ENCODE measurements at places on chromosomes 4 and X. TPM values are rescaled to one million over a fixed set of nuclear protein-coding genes. Genes with fewer than 3 reads are reported as not detected.

DNA sequence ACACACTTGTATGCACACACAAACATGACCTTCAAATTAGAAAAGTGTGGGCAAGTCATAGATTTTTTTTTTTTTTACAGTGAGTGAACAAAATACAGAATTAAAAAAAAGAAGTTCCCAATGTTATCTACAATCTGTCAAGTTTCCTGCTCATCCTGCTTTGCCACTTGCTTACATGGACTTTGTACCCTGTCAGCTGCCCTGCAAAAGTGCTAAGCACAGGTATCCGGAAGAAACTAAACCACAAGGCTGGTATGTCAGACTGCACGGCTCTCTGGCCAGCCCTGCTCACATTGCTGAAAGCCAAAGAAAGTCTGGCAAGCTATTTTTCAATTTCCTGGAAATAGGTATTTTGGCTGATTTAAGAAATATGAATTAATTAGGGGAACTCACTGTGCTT, 38.9 kb upstream of the BCLAF3 start:
- DNase-seq = no peak

GRCh38 chrX:1397001-1397400, 5.1 kb upstream of the SLC25A6 start:
- DNase-seq = no peak

DNA sequence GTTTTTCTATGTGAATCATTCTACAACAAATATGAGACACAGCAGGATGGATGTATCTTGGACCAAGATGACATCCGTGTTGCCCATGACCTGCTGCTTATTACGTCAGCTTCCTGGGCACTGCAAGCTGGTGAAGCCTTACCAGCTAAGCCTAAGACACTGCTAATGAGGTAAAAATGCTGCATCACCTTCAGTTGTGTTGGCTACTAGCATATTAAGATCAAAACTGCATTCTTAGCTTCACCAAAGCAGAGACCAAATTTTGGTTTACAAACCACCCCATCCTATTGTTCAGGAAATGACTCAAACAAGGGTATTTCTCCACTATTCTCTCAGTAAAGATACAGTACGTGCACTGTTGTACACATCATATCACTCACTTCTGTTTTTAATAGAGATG, 50.3 kb downstream of the MAML3 start:
- no peak for DNase-seq

DNA sequence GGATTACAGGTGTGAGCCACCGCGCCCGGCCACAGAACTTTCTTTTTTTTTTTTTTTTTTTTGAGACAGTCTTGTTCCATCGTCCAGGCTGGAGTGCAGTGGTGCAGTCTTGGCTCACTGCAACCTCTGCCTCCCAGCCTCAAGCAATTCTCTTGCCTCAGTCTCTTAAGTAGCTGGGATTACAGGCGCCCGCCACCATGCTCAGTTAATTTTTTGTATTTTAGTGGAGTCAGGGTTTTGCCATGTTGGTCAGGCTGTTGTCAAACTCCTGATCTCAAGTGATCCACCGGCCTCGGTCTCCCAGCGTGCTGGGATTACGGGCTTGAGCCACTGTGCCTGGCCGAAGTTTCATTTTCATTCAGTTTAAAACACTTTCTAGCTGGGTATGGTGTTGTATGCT, 16.4 kb downstream of the FAM193A start:
- DNase-seq = no peak

DNA sequence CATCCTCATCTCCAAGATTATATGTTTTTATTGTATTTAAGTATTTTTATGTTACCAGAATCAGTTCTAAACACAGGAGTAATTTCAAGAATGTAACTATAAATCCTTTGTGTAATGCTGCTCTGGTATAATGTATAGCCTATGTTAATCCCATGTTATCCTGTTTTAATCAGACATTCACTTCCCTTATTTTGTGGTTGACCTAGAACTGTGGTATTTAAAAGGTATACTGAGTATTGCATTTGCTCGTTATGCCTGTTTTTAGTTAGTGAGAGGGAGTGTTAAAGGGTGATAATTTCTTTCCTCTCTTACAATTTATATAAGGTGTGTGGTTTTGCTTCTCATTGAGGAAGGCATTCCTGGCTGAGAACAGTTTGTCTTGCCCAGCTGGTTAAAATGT, 26.2 kb downstream of the MTM1 start:
- DNase-seq = no peak

DNA sequence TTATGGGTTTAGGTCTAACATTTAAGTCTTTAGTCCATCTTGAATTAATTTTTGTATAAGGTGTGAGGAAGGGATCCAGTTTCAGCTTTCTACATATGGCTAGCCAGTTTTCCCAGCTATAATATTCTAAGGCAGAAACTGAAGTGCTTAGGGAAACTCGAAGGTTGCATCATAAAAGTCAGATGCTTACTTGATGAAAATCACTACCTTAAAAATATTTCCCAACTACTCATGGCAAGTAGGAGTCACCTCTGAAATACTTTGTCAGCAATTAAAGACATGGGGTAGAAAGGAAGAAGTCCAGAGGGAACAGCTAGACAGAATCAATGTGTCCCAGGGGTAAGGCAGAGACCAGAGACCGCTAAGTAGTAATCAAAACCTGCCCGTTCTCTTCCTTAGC, 6.3 kb upstream of the AP1S2 start:
- DNase-seq = no peak

DNA sequence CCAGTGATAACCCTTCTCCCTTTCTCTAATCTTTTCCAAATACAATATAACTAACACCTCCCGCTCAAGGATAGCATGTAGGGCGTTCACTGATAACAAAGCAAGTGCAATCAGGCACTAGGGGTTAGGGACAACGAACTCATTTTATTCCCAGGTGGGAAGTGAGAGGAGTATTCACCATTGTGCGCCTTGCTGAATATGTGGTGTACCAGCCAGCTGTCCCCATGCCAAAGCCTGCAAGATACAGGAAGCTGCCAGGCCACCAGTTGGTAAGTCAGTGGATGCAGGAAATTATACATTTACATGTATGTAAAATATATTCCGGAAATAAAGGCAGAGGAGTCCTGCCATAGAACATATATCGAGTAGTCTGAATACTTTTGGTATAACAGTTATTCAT, 6.3 kb upstream of the HPRT1 start:
- no peak for DNase-seq

- DNase-seq = peak; percentile 62
Measured at GRCh38 chrX:18173494-18174180, 47.0 kb downstream of the BEND2 start.

GRCh38 chr4:40055863-40056715, 561 bp upstream of the N4BP2 start:
- peak; percentile 71 for DNase-seq

DNA sequence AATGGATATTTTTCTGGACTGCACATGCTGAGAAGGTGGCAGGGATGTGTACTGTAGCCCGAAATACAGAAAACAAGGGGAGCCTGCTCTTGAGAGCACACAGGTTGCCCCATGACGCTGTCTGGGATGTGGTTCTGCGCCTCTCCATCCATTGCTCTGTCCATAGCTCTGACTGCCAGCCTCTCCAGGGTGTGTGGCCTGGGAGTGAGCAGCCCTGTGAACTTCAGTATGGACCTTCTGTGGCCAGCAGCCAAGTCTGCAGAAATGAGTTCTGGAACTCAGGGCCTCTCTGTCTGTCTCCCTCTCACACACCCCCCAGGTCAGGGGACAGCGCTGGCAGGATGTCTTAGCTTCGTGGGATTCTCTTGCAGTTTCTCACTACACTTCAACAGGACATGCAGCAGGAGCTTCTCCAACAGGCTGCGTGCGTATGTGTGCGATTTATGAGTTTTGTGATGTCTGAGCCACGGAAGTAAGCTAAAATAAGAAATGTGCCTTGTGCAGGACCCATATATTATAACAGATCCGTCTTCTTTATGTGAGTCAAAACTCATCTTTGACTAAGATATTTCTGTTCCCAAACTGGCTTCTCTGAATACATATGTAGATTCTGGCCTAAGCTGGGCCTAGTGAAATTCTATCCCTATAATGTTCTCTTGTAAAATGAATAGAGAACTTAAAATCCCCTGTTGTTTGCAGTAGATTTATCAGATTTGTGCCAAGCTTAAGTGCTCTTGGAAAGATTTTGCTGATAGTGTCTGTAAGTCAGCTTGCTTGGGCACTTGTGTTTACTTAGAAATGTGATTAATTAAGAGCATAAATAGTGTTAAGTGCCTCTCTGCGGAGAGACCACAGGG, 40.0 kb downstream of the PROM1 start:
- DNase-seq = no peak

- DNase-seq = no peak
Measured at GRCh38 chrX:44349561-44349960, 6.1 kb upstream of the EFHC2 start.

DNA sequence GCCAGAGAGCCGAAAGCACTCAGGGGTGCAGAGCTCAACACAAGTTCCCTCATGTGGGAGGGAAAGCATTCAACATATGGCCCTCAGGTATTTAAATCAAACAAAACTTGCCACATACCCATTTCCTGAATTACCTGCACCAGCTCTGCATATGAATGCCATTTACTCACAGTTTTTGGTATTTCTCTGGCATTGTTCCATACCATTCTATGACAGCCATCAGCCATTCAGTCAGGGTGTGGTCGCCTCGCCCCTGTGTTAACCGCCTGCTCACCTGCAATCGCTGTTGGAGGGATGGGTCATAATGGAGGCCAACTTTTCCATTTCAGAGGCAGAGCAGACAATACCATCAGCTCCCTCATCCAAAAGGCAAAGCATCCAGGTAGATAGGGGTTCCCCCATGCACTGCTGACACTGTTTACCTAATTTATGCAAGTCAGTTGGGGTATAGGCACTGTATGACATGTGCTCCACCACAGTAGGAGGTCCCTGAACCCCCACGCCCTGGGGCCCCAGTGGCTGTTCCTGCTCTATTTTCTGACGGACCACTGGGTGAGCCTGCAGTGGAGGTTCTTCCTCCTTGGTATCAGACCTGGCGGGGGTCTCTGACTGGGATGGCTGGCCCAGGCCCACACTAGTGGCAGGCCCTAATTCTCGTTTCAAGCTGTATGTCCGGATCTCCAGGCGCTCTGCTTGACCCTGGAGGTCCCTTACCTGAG, 227.1 kb downstream of the ADGRL3 start:
- DNase-seq = no peak

- DNase-seq = no peak
Measured at GRCh38 chr4:84780719-84781118, 185.8 kb downstream of the WDFY3 start.

DNA sequence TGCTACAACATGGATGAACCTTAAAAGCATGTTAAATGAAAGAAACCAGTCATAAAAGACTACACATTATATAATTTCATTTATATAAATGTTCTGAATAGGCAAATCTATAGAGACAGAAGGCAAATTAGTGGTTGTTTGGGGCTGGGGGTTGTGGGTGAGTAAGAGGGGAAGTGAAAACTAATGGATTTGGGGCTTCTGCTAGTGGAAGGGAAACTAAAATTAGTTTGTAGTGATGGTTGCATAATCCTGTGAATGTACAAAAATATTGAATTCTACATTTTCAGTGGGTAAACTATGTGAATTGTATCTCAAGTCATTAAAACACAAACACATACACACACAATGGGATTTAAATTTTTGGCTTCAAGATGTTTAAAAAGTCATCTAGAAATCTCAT, 25.4 kb upstream of the LIMCH1 start:
- no peak for DNase-seq

DNA sequence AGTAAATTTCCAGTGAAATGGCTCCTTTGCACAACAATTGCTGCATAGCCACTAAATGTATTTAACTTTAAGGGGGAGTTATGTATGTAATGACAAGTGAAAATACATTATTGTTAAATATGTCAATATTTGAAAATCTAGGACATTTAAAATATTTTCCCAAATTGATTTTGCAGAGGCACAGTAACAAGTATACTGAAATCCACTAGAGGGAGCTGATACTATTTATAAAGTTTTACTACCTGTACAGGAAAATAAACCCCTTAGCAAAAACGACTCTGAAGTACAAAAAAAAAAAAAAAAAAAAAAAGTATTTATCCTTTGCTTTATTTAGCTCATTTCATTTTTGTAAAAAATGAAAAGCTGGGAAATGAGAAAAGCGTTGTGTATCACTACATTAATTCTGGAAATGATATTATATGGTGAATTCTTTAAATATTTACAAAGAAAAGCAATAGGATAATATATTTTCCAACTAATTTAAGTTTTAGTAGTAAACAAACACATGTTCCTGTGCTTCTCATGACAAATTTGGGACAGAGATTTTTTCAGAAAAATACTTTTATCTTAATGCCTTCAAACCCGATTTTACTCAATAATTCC, 727.7 kb downstream of the DMD start:
- no peak for DNase-seq

DNA sequence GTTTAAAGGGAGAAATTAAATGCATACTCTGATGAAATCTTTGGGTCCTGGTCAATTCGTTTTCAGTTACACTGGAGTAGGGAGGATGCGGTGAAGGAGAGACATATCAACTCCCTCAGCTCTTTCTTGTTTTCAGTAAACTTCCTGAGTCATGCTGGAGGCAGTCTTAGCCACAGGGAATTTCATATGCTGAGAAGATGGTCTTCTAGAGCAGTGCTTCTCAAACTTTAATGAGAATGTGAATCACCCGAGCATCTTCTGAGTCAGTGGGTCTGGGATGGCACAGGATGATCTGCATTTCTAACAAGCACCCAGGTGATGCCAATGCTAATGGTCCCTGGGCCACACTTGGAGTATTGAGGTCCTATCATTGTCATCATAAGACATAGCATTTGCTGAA, 214.5 kb downstream of the KIT start:
- DNase-seq = no peak

GRCh38 chrX:131061306-131061705, 3.2 kb downstream of the ARHGAP36 start:
- DNase-seq = no peak

GRCh38 chr4:13548984-13549546, 4.8 kb upstream of the NKX3-2 start:
- peak; percentile 91 for DNase-seq

DNA sequence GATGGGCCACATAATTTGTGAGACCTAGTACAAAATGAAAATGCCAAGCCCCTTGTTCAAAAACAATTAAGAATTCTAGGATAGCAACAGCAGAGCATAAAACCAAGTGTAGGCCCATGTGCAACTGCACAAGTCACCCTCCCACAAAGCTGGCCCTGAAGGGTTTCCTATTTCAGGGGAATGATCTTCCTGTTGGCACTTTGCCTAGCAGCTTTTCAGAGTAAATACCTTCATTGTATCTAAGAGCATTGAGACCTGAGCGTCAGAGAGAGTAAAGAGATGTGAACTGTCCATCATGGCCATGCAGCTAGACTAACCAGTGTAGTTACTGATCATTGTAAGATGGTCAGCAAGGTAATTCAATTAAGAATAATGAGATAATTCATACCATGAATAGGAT, 113.6 kb downstream of the CNKSR2 start:
- DNase-seq = no peak

Gene TCEAL7
- 8.5 TPM for total RNA-seq

Gene EDA
- 19.2 TPM for total RNA-seq

Gene PRKG2
- total RNA-seq = 17.6 TPM

Gene SLIT2
- total RNA-seq = 10.4 TPM

Gene CFP
- total RNA-seq = 7.5 TPM

Gene ATP6AP2
- total RNA-seq = 62.5 TPM

Gene TLR8
- 2.8 TPM for total RNA-seq

Gene AWAT1
- not detected for total RNA-seq

Gene FATE1
- total RNA-seq = not detected

Gene MID1
- 39.9 TPM for total RNA-seq

Gene TXK
- total RNA-seq = 1.0 TPM

Gene NEIL3
- total RNA-seq = 0.14 TPM

Gene DIPK2B
- total RNA-seq = 4.1 TPM

Gene VCX3A
- total RNA-seq = not detected

Gene ZNF141
- total RNA-seq = 11.2 TPM

Gene LAMP2
- 74.7 TPM for total RNA-seq

Gene ACTRT1
- total RNA-seq = not detected
